HEK293T (cell line): ENCODE measurements at places on chromosomes 2 and 18.
A peak's percentile ranks its signal among the peaks of the same experiment; 100 is the strongest.

- DNase-seq: no peak
Observed at GRCh38 chr2:127087791-127088495, 19.0 kb downstream of the BIN1 start.

DNA sequence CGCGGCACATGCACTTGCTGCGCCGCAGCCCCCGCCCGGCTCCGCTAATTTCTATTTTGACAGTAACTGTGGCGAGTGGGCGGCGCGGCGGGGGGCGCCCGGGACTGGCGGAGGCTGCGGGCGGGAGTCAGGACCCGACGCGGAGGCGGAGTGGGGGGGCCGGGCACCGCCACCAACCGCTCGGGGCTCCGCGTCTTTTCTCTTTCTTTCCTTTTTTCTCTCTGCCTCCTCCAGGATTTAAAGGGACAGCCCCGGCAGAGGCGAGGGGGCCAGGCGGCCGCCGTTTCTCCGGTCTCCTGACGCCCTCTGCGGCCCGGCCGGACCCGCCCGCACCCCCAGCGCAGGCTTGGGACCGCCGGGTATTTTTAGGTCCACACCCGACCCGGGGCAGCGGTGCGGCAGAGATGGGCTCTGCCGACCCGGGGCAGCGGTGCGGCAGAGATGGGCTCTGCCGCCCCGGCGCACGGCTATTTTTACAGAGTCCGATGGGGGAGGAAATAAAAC lies 460 bp upstream of the ZBTB7C start:
- peak; percentile 14 for DNase-seq

GRCh38 chr2:217270485-217271121 lies 410.7 kb upstream of the TNP1 start:
- no peak for DNase-seq

DNA sequence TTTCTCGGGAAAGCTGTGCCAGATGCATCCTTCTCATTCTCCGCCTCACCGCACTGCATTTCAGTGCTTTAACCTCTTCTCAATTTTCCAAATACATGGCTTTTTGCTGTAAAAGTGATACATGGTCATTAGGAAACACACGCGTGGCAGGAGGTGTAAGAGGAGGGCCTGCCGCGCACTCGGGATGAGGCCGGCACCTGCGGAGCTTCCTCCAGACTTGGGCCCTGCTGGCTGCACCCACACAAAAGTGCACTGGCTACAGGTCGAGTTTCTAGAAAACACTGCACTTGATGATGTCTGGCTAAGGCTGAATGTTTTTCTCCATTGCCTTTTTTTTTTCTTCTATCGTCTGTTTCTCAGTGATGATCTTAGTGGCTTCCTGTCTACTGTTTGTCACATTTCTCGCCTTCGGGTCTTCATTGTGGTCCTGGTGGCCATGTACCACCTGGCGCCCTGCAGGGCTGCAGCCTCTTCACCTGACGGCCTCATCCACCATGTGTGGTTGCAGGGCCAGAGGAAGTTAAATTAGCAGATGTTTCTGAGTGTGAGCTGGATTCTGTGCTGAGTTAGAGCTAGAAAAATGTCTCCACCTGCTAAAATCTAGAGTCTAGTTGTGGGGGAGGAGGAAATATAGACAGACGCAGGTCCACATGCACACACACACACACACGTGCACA lies 7.6 kb downstream of the KCNG2 start:
- DNase-seq: no peak

DNA sequence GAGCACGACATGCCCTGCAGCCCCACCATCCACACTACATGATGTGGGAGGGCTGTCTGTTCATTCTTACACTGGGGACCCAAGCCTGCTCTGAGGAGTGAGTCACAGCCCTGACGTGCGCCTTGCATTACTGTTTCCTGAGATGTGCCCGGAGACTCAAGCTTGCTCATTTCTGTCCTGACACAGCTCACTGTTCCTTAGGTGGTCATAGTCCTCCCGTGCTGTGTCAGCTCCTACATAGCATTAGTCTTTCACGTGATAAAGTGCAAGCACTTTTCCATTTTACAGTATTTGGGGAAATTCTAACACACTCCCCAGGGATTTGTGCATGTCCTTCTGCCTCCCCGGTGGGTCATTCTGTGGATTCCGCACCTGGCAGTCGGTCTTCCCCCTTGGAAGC lies 46.2 kb upstream of the TRIM43B start:
- no peak for DNase-seq

- peak; percentile 13 for DNase-seq
Observed at GRCh38 chr18:59517446-59518165, 158.5 kb upstream of the LMAN1 start.
